ENCODE measurements at places on chromosomes 2 and 18.

GRCh38 chr2:219918254-219918653 is 290.8 kb downstream of the SLC4A3 start:
- no peaks in the 10 kb centered on the region for H3K4me1 ChIP-seq
- no peak overlapping the region for H3K4me3 ChIP-seq
- DNase-seq = no peak
- H3K27ac ChIP-seq = no peak overlapping the region

- peaks cover 23% of the 10 kb centered on the region for H3K4me1 ChIP-seq
- no peak overlapping the region for H3K4me3 ChIP-seq
- no peak overlapping the region for H3K27ac ChIP-seq
- no peak for DNase-seq
- H3K36me3 ChIP-seq = no peaks in the 10 kb centered on the region
Measured at GRCh38 chr2:100059638-100060037, 82.8 kb downstream of the AFF3 start.

DNA sequence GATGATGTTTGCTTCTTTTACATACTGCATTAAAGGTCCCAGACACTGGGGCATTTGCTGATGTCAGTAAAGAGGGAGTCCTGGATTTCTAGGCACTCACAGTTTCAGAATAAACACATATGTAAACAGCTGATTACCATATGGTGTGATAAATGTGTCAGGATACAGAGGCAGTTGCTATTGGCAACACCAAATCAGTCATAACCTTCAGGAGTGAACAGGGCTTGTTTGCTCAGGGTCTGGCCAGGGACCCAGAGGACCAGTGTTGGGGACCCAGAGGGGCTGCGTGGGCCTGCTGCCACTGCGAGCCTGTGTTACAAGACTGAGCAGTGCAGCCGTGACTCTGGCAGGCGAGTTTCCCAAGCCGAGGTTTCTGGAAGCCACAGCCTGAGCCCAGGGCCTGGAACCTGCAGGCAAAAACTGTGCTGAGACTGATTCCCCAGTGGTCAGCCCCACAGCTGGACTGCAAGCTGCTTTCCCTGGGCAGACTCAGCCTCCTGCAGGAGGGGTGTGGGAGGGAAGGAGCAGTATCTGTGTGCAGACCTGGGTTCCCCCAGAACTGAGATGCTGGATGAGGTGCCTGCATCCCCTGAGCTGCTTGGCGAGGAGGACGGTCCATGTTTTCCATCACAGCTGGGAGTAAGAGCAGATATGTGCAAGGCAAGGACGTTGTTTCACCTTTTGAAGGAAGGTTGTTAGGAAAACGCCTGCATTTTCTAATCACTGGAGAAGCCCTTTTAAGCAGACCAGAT is 23.6 kb downstream of the ASAP2 start:
- no peak overlapping the region for H3K27ac ChIP-seq
- H3K36me3 ChIP-seq = no peaks in the 10 kb centered on the region
- DNase-seq = no peak
- H3K4me3 ChIP-seq = no peak overlapping the region
- H3K4me1 ChIP-seq = no peaks in the 10 kb centered on the region

DNA sequence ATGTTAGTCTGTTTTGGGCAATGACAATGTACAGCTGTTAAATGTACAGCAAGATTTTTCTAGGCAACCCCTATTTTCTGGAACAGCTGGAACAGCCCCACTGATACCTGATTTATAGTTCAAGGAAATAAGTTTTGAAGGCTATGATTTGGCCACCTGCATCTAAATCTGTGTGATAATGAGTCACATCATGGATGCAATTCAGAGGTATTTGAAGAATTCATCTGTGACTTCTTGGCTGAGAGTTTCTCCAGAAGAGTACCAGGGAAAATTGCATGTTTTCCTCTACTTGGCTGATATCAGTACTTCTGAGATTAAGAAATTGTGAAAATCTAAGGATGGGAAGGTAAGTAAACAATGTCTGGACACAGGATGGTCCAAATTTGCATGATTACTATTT is 40.7 kb upstream of the NT5C1B start:
- H3K36me3 ChIP-seq = no peaks in the 10 kb centered on the region
- H3K27ac ChIP-seq = no peak overlapping the region
- H3K27me3 ChIP-seq = no peaks in the 10 kb centered on the region
- no peaks in the 10 kb centered on the region for H3K4me1 ChIP-seq
- DNase-seq = no peak
- H3K4me3 ChIP-seq = no peak overlapping the region

DNA sequence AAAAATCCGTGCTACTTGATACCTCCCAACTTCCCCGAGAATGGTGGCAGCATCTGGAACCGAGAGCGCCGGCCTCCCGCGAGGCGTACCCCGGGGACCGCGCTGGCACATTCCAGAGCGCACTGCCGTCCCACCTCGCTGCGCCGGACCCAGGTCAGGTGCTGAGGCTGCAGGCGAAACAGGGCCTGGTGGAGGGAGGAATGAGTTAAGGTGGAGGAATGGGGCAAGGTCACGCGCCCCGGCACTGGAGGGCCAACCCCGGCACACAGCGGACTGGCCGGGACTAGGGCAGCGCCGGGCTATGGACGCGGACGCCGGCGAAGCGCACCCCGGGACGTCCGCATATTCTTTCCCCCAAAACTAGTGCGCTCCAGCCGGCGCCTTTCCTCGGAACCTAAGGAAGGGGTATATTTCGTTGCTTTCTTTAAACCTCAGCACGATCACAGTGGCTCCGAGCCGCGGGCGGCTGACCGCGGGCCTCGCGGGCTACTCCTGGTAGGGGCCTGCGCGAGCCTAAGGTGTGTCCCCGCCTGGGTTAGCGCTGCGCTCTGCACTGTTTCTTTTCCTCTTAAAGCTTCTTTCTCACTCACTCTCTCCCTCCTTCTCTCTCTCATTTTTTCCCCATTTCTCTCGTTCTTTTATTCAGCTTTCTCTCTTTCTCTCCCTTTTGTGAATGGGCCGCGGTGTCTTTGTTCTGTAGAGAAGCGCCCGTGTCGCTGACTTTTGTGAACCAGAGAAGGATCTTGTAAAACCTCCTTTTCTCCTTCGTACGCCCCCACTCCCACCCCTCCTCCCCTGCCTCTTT is 2.1 kb upstream of the OTX1 start:
- no peak overlapping the region for H3K27ac ChIP-seq
- H3K4me1 ChIP-seq = peaks cover 57% of the 10 kb centered on the region
- H3K36me3 ChIP-seq = no peaks in the 10 kb centered on the region
- peaks cover 54% of the 10 kb centered on the region for H3K27me3 ChIP-seq
- no peak for DNase-seq

DNA sequence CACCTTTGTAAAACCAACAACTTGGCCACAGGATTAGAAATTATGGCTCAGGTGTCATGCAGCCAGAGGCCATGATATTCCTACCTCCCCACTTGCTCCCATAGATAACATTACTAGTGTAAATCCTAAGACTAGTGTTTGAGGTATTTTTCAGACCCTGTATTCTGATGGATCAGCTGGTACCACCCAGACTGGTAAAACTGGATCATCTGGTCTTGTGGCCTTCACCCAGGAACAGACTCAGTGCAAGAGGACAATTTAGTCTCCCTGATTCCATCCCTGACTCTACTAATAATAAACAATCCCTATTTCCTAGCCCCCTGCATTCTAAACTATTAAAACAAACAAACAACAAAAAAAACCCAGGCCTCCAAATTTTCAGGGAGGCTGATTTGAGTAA is 121.0 kb downstream of the ALPK2 start:
- peaks cover 16% of the 10 kb centered on the region for H3K4me1 ChIP-seq
- no peak overlapping the region for H3K27ac ChIP-seq
- no peaks in the 10 kb centered on the region for H3K27me3 ChIP-seq
- no peaks in the 10 kb centered on the region for H3K36me3 ChIP-seq
- H3K4me3 ChIP-seq = no peak overlapping the region

GRCh38 chr2:207240649-207241048 is 74.9 kb upstream of the KLF7 start:
- H3K27me3 ChIP-seq = no peaks in the 10 kb centered on the region
- DNase-seq = no peak
- H3K27ac ChIP-seq = no peak overlapping the region
- no peak overlapping the region for H3K4me3 ChIP-seq
- H3K4me1 ChIP-seq = peaks cover 21% of the 10 kb centered on the region

- H3K36me3 ChIP-seq = no peaks in the 10 kb centered on the region
- H3K27ac ChIP-seq = no peak overlapping the region
- no peaks in the 10 kb centered on the region for H3K4me1 ChIP-seq
- H3K4me3 ChIP-seq = no peak overlapping the region
- no peak for DNase-seq
- no peaks in the 10 kb centered on the region for H3K27me3 ChIP-seq
Measured at GRCh38 chr18:61448316-61448715, 115.1 kb downstream of the CDH20 start.

DNA sequence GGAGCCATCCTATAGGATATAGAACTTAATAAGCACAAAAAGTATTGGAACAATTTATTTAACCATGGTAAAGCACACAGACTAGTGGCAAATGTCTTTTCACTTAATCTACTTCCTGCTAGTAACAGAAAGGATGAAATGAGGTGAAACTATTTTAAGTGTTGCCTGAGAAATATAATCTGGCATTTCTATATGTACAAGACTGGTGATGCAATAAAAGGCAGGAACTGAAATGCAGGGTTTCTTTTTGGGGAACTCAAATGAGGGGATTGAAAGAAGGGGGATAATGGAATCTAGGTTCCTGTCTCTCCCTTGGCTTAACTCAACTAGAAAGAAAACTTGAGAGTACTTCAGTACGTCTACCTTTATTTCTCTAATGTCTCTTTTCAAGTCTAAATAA is 122.3 kb downstream of the MEMO1 start:
- H3K27ac ChIP-seq = no peak overlapping the region
- no peak for DNase-seq
- no peaks in the 10 kb centered on the region for H3K4me1 ChIP-seq

- no peak overlapping the region for H3K27ac ChIP-seq
- no peaks in the 10 kb centered on the region for H3K4me1 ChIP-seq
Measured at GRCh38 chr2:186532891-186533290, 46.8 kb downstream of the ZC3H15 start.

GRCh38 chr2:155235710-155236109 is 537.2 kb downstream of the KCNJ3 start:
- H3K27ac ChIP-seq = no peak overlapping the region
- no peaks in the 10 kb centered on the region for H3K27me3 ChIP-seq
- H3K4me1 ChIP-seq = no peaks in the 10 kb centered on the region

DNA sequence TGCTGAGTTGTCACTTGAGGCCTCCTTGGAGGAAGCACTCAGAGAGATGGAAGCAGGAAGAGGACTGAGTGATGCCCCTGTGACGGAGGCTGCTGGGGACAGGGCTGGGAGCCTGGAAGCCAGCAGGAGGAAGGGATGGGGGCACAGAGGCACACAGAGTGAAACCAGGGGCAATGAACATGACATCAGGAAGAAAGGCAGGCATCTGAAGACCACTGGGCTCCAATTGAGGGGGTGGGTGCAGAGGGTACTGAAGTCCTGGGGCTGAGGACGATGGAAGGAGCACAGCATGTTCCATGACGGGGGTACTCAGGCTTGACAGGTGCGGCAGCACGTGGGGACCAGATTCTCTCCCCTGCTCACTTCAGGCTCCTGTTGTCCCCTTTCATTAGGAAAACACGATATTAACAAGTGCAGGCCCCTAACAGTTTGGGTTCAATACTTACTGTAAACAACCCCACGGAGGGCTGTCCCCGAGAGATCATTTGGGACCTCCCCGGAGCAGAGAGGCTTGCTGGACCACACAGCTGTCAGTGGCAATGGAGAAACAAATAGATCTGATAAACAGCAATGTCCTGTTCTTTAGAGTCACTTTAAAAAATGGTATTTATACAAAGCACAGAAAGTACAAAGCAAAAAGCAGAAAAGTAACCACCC is 8.7 kb downstream of the INPP5D start:
- H3K27me3 ChIP-seq = no peaks in the 10 kb centered on the region
- DNase-seq = no peak
- H3K27ac ChIP-seq = peak overlapping the region; percentile 25
- no peak overlapping the region for H3K4me3 ChIP-seq
- H3K4me1 ChIP-seq = peaks cover 69% of the 10 kb centered on the region

- no peak overlapping the region for H3K27ac ChIP-seq
- no peaks in the 10 kb centered on the region for H3K4me1 ChIP-seq
- H3K4me3 ChIP-seq = no peak overlapping the region
Measured at GRCh38 chr18:984004-984403, 79.3 kb downstream of the ADCYAP1 start.

GRCh38 chr18:22307528-22307927 is 110.2 kb downstream of the CTAGE1 start:
- no peak for DNase-seq
- no peaks in the 10 kb centered on the region for H3K36me3 ChIP-seq
- H3K27ac ChIP-seq = no peak overlapping the region

DNA sequence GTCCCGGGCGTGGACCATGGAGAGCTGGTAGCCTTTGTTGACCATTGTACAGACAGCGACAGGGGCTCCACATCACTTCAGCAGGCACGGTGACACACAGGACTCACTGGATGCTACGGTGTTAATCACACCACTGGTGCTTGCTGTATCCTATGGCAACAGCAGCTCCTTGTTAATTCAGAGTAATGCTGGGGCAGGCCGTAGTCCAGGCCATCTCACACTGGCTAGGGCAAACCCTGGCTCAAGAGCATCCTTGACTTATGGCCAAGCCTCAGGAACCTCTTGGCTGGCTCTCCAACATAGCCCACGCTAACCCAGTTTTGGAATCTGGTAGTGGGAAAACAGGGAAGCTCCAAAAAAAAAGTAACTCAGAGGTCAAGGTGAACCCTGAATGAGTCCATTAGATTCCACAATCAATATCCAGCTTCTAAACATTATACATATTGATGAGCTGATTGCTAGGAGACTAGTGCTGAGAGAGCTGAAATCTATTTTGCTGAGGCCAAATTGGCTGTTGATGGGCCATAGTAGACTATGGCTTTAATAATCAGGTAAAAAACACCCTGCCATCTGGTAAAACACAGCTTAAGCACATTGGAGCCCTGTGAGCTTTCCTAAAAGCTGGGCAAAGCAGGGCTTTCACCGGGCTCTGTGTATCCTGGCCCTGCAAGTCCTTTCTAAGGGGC is 253.6 kb downstream of the PRKCE start:
- no peak for DNase-seq
- no peaks in the 10 kb centered on the region for H3K36me3 ChIP-seq
- H3K4me3 ChIP-seq = no peak overlapping the region
- no peaks in the 10 kb centered on the region for H3K4me1 ChIP-seq

DNA sequence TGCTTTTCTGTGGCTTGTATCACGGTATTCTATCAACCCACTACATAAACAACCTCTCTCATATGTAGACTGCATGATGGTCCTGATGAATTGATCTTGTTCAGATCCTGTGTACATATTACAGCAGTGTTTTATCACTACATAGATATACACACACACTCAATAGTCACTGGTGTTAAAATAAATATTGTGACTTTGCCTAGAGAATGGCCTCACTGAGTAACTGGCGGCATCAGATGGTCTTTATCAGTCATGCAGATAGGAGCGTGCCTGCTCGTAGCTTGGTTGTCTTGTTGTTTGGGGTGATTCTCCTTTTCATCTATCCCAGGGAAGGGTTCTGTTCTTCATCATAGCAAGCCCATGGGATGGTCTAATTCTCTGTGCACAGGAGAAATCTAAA is 18.4 kb upstream of the CTAGE1 start:
- no peak overlapping the region for H3K27ac ChIP-seq
- H3K4me1 ChIP-seq = no peaks in the 10 kb centered on the region
- no peaks in the 10 kb centered on the region for H3K27me3 ChIP-seq
- DNase-seq = no peak
- no peaks in the 10 kb centered on the region for H3K36me3 ChIP-seq

GRCh38 chr18:13398631-13399030 is 180.1 kb downstream of the LDLRAD4 start:
- H3K27me3 ChIP-seq = no peaks in the 10 kb centered on the region
- peaks cover 17% of the 10 kb centered on the region for H3K4me1 ChIP-seq
- H3K27ac ChIP-seq = no peak overlapping the region
- peaks cover 6% of the 10 kb centered on the region for H3K36me3 ChIP-seq

All from CD4-positive, alpha-beta T cell (primary cell).